ENCODE measurements at places on chromosomes 7 and 10.

GRCh38 chr10:125174360-125174759, 14.0 kb upstream of the CTBP2 start:
- no peak for DNase-seq

- DNase-seq: no peak
Observed at GRCh38 chr7:25820432-25821040, 331.5 kb upstream of the NFE2L3 start.

DNA sequence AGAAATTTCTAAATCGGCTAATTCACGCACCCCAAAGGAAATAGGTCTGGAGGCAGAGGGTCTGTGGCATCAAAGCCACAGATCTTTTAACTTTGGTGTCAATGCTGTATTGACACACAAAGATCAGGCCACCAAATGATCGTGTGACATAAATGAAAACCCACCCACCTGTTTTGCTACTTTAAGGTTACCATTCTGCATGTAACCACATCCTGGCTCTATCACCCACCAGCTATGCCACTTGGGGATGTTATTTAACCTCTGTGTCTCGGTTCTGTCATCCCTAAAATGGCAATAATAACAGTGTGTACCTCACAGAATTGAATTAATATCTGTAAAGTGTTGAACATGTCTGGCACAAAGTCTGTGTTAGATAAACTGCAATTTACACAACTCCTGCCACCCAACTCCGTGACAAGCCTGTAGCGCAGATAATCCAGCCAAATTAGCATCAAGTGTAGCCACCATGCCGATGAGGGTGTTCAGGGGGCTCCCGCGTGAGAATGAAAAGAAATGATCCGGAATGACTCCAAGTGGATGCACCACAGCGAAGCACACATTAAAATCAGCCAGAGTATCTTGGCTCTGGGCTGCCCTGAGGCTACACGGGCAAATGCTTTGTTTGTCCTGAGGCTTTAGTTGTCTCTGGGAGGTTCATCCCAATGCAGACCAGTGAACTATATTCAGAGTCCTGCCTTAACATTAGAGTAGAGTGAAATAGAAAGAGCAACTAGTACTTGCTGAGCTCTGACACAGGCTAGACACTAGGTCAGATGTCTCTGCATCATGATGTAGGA, 158.4 kb upstream of the NEBL start:
- DNase-seq: no peak

DNA sequence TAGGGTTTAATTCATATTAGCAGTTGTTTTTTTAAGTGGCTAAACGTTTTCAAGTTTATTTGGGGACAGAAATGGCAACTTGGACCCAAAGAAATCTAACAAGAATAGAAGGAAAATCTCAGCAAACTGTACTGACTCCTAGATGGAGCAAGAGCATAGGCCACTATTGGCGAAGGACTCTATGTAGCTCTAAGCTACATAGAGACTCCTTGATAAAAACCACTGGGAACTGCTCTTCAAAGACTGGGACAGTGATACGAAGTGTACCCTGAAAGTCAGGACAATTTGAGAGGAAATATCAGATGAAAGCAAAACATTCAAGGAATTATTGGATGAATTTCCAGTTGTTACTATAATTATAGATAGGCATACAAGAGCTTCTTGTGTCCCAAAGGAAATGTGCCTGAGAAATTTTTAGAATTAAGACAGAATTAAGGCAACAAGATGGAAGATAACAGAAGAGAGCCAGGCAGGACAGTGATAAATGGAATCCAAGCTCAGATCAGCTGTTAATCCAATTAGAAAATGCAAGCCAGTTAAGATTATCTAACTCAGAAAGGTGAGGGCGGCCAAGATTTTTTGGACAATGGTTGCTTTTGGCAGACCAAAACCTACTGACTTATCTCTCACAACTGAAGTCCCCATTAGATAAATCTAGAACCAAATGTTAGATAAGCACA, 103.7 kb upstream of the IFRD1 start:
- DNase-seq: no peak

DNA sequence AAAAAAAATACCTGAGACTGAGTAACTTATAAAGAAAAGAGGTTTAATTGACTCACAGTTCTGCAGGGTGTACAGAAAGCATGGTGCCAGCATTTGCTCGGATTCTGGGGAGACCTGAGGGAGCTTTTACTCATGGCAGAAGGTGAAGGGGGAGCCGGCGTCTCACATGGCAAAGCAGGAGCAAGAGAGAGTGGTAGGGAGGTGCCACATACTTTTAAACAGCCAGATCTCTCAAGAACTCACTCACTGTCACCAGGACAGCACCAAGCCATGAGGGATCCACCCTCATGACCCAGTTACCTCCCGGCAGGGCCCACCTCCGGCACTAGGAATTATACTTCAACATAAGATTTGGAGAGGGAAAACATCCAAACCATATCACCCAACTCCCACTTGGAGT, 25.8 kb downstream of the MSRB2 start:
- no peak for DNase-seq

DNA sequence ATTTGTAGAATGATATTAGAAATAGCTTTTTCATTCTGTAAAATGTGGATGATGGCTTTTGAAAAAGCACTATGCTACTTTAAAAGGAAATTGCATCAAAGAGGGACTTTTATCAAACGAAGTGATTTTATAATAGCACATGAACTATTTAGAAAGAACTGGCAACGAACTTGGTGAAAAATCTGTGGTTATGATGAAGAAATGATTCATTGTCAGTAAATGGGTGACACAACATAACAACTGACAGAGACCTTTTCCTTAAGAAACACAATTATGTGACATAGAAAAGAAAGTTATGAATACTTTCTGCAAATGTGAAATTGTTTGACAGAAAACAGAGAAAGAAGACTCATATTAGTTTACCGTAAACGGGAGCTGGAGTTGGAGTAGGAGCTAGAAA, 60.7 kb upstream of the LAMB4 start:
- no peak for DNase-seq

GRCh38 chr10:72126184-72126871, 38.0 kb upstream of the SPOCK2 start:
- no peak for DNase-seq

DNA sequence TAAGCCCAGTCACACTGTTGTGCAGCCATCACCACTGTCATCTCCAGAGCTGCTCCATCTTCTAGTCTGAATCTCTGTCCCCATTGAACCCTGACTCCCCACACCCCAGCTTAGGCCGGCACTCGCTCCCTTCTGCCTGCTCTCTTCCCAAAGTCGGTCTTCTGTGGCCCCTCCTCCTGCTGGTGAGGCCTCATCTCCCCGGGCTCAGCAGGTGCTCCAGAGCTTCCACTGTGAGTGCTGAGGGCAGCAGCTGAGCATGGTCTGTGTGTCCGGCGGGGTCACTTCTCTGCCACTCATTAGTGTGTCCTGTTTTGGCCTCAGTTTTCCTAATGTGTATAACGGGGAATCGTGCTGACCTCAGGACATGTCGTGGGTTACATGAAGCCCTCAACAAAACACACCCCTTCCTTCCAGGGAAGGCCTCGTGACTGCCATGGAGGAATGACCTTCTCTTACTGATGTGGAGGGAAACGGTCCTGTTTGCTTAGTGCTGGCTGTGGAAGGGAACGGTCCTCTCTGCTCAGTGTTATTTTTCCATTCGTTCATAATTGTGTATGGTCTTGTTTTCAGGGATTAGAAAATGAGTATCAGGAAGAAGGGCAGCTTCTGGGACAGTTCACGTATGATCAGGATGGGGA, 4.3 kb upstream of the GET4 start:
- no peak for DNase-seq

GRCh38 chr10:122646511-122647382, 52.9 kb downstream of the C10orf120 start:
- DNase-seq: no peak

DNA sequence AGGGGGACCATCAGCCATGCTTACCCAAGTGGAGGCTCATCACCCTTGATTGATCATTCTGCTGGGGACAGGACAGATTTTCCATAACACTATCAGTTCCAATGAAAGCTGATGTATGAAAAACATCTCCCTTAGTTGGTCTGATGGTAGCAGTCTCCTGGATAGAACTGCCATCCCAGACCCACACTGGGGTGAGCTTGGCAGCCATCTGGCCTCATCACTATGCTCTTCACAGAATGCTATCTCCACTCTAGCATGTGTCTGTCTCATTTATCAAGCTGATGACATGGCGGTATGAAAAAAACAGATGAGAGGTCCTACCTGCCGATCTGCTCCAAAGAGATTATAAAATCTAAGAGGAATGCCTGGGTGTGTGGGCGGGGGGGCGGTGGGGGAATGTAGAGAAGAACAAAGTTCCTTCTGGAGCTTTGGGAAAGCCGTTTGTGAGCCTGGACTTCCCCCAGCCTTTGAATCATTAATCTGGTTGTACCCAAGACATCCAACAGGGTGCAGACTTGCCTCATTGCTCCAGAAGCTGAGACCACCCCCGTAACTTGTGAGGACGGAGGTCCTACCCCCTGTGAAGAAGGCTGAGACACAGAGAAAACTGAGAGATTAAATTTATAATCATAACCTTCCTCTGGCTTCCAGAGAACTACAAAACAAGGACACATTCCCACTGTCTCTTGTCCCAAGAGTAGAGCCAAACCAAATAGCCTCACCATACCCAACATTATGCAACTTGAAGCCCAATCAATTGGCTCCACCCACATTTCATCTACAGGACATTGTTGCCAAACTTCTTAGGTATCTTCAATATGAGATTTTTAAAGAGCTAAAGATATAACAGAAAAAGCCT, 340.8 kb downstream of the KCNMA1 start:
- DNase-seq: no peak

DNA sequence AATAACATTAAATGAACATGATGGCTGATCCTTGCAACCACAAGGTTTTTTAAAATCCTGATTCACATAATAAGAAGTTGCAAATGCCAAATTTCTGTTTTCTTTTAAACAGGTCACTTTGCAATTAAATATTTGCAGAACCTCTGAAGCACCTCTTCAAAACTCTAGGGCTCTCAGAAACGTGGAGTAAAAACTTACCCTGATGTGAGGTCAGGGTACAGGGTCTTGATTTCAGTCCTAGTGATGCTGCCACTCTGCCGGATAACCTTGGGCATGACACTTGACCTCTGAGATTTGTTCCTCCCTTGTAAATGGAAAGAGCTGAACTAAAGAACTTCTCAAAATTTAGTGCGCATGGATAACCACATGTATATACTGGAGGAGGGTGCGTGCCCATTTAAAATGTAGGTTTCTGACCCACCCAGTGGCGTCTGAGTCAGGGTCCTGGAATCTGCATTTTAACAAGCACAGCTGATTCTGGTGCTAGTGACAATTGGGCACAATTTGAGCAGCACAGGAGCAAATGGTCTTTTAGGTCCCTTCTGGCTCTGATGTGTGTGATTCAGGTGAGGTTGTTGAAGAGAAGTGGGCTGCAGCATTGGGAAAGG, 35.5 kb upstream of the TNPO3 start:
- no peak for DNase-seq

DNA sequence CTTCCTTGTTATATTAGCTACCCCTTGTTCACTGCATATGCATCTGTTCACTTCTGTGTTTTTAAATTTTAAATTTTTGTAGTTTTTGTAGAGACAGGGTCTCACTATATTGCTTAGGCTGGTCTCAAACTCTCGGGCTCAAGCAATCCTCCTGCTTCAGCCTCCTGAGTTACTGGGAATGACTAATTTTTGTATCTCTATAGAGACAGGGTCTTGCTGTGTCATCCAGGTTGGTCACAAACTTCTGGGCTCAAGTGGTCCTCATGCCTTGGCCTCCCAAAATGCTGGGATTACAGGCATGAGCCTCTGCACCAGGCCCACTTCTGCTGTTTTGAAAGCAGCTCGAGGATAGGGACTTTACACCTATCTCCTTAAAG, 64.6 kb downstream of the PRTFDC1 start:
- DNase-seq: no peak

DNA sequence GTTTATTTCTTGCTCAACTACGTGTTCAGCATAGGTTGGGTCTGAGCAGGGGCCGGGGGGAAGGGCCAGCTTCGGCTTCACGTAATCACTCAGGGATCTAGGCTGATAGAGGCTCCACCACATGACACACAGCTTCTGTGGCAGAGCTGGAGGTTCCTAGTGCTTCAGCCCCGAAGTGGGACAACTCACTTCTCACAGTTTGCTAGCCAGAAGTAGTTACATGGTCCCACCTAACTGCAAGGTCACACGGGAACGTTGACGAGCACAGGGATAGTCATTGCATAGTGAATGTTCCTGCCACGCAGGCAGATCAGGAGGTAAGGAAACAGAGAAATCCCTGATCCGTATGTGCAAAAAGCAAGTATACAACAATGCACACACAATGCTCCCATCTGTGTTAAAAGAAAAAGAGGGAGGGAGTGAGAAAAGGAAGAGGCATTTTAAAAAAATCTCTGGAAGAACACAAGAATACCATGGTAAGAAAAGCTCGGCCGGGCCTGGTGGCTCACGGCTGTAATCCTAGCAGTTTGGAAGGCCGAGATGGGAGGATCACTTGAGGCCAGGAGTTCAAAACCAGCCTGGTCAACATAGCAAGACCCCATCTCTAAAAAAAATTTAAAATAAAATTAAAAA, 16.9 kb downstream of the SMURF1 start:
- DNase-seq: no peak

DNA sequence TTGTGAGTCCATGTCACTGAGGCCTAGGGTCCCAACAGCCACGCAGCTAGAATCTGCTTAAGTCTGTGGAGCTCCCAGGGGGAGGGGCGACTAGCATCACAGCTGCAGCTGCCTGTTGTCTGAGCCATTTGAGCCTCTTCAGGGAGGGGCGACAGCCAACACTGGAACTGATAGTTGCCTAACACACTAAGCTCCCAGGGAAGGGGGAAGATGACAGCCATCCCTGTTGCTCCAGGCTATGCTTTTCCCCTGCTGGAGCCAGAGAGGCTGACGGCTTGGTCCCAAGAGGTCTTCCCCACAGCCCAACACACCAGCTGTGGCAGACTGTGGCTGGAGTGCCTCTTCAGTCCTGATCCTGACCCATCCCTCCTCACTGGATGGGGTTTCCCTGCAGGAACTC, 817.5 kb downstream of the NXPH1 start:
- no peak for DNase-seq

- no peak for DNase-seq
Observed at GRCh38 chr7:69403169-69403568, 195.1 kb upstream of the AUTS2 start.

DNA sequence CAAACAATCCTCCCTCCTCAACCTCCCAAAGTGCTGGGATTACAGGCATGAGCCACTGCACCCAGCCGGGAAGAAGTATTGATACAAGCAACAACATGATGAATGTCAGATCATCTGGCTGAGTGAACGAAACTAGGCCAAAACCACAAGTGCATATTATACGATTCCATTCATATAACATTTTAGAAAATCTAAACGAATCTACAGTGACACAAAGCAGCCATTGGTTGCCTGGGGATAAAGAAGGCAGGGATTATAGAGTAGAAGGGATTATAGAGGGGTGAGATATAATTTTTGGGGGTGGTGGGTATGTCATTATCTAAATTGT, 11.5 kb upstream of the RHBDD2 start:
- DNase-seq: no peak

All from AG09309 (cell line).